ENCODE measurements at places on chromosomes 6 and 20.

GRCh38 chr6:30136570-30137286, 788 bp downstream of the TRIM40 start:
- DNase-seq, result no peak

DNA sequence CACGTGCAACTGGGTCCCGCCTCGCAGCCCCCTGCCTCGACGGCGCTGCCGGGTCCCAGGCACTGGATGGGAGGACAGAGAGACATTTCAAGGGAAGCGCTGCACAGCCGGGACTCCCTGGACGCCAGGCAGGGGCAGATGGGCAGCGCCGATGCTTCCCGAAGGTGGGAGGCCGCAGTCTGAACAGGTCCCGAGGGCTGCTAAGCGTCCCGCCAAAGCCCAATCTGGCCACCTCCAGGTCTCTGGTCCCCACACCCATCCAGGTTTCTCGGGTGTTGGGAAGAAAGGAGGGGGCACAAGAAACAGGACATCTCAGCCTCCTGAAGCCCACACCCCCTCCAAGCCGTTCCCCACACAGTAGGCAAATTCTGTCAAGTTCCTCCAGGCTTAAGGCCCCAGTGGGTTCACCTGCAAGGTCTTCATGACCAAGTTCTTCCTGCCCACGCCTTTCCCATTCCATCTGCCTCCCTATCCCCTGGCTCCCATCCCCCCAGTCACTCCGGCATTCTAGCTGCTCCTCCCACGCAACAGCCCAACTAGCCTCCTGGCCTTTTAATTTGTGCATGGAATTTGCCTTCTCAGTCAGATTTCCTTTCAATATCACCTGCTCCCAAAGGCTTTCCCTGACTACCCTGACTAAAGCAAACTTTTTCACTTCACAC, 5.4 kb upstream of the CPXM1 start:
- no peak for DNase-seq

GRCh38 chr6:116876107-116876506, 935 bp upstream of the RFX6 start:
- no peak for DNase-seq

DNA sequence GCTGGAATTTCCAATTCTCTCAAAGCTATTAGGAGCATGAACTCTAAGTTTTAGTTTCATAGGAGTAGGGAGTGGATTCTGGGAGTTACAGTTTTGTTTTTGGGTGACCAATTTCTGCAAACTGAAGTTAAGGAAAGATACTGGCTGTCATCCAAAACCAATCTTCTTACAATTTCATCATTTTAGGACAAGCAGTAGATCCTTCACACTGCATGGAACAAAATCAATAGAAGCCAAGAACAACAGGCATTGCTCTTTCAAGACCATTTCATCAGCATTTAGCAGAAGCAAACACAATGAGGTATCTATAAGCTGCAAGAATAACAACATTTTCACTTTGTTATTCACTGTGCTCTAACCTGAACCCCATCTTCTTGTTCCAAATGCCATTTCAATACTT, 173.0 kb downstream of the GMDS start:
- DNase-seq, result no peak

DNA sequence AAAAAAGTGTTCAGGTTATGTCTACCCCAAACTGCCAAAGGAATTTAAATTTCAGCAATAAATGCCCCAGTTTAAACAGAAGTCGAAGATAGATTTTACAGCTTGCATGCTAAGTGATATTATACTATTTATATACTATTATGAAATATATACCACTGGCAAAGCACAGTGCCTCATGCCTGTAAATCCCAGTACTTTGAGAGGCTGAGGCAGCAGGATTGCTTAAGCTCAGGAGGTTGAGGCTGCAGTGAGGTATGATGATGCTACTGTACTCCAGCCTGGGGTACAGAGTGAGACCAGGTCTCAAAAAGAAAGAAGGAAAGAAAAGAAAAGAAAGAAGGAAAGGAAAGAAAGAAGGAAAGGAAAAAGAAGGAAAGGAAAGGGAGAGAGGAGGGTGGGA, 102.1 kb downstream of the MTFR2 start:
- no peak for DNase-seq

DNA sequence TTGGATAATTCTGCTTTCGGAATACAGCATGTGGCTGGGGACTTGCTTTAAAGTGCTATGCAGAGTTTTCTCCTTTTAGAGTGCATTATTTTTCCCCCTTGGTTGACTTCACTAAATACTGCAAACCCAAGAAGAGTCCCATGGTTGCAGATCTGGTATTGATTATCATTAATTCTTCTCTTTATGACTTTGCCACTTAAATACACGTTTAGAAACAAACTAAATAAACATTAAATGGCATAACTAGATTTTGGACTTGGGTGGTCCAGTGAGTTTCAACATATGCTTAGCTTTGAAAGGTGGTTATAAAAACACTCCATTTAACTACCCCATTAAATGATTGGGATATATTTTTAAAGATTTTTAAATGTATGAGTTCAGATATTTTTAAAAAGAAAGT, 279.2 kb downstream of the SOX4 start:
- no peak for DNase-seq

DNA sequence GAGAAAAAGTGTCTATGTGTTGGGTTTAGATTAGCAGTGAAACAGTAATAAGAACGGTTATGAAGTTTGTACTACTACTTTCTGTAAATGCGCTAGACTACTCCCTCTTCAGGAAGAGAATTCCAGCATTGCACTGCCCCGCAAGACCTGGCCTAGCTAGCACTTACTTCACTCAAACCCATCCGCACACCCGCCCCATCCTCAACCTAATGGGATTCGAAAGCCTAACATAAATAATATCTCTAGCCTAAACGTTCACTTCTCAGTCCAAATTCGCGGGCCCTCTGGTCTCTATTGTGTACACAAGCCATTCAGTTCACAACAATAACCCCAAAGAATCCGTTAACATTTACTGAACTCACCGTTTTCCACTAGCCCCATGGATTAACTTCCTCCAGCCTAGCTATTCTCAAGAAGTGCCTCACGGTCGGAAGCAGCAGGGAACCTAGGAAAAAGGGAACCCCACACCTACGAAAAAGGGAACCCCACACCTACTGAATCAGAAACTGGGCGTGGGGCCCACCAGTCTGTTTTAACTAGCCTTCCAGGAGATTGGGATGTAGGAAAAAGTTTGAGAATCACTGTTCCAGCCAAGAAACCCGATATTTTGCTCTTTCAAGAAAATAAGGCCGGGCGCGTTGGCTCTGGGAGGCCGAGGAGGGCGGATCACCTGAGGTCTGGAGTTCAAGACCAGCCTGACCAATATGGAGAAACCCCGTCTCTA, 45.4 kb upstream of the BTN3A2 start:
- DNase-seq, result no peak

DNA sequence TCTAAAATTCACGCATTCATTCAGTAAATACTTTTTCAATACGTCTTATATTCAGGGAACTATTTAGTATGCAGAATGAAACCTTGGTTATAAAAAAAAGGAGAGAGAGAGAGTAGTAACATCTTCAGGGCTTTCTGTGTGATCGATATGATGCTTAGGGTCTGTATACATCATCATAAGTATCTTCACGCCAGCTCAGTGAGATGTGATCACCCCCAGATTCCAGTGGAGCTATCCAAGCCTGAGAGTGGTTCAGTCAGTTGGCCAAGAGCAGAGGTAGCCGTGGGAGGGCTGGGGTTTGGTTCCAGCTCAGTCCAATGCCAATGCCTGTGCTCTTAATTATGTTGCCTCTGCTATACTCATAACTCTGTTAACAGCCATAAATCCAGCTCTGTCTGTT, 8.6 kb downstream of the CD83 start:
- DNase-seq, result no peak

DNA sequence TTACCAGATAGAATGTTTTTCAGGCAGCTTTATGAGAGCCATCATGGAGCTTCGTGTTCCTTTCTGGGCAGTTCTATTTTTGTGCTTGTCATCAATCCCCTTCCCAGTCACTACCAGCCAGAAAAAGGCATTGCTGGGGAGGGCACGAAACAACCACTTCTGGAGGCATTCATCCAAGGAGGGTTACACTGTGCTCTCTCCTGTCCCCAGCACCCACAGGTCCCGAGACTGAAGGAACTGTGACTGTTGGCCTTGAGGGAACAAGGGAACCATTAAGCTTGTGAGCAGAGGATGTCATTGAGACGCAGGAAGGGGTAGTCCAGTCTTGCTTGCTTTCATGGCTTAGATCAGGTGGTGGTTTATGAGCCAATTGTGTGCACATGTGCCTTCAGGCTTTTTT, 20.1 kb upstream of the ENPP5 start:
- no peak for DNase-seq

DNA sequence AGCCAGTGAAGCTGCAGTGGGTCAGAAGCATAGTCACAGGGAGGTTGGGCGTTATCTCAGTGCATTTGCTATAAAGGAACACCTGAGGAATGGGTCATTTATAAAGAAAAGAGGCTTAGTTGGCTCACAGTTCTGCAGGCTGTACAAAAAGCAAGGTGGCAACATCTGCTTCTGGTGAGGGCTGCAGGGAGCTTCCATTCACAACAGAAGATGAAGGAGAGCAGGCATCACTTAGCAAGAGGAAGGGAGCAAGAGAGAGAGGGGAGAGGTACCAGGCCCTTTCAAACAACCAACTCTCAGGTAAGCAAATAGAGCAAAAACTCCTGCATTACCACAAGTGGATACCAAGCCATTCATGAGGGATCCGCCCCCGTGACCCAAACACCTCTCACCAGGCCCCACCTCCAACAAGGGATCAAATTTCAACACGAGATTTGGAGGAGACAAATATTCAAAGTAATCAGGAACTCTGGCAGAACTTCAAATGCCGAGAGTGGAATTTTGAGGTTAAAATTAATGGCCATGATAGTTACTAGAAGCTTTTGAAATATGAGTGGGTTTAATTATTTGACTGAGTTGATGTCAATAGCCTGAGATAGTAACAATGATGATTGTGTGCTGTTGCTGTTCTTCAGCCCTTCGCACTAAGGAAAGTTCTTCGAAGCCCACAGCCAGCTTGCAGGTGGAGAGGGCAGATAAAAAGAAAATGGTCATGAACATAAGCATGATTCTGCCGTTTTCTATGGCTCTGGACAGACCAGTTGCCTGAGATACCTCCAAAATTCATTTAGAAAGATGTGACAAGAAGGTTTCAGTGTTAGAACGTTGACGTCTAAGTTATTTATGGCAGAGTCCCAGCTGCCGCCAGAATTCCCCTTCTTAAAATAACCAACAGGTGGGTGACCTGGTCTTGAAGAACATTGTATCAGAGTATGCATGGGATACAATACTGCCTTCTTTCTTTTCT, 55.3 kb upstream of the ADTRP start:
- no peak for DNase-seq

GRCh38 chr6:155980014-155980767, 524.6 kb upstream of the NOX3 start:
- DNase-seq, result no peak

DNA sequence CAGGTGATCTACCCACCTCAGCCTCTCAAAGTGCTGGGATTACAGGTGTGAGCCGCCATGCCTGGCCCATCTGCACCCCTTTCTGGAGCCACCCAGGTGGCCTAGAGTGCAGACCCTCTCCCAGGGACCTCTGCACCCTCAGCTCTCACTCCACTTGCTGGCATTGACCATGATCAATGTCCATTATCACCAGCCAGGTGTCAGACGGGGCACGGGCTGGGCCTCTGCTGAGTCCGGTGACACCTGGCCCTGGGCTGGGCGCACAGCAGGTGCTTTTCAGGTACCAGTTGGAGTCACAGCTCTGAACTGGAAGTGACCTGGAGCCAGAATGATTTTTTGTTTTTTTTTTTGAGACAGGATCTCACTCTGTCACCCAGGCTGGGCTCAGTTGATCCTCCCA, 91.8 kb upstream of the PMEPA1 start:
- no peak for DNase-seq

DNA sequence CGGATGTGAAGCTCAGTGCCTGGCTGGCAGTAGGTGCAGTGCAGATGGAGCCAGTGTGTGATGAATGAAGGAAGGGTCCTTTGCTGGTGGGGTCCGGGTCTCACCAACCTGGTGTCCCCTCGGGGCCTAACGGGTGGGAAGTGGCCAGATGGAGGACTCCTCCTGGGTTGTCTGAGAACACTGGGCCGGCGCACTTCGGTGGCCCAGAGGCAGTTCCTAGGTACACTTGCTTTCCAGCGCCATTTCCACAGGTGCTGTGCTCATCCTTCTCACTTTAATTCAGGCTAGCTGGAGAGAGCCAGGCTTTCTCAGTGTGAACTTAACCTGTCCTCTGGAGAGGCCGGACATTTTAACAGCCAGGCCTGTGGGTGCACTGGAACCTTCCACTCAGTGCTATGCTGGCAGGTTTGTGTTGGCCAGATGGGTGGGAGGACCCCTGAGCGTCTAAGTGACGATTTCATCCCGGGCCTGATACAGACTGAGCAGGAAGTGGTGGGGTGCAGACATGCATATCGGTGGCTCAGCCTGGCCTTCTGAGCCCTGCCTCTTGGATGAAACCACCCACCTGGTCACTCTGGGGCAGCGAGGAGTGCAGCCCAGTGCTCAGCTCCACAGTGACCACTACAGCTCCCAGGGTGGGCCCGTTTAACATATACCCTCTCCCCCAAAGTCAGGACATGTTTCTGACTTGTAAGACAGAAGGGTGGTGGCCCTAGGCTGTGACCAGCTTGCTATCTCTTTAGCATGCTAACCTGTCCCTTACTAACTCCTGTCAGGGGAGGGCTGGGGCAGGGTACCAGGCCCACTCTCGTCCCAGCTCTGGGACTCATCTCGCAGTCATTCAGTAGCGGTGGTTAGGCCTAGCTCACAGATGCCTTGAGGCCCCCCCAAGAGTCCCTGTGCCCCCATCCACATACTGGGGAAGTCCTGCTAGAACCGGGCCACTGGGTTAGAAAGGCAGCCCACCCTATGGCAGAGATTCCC, 8.2 kb upstream of the PYGB start:
- no peak for DNase-seq

DNA sequence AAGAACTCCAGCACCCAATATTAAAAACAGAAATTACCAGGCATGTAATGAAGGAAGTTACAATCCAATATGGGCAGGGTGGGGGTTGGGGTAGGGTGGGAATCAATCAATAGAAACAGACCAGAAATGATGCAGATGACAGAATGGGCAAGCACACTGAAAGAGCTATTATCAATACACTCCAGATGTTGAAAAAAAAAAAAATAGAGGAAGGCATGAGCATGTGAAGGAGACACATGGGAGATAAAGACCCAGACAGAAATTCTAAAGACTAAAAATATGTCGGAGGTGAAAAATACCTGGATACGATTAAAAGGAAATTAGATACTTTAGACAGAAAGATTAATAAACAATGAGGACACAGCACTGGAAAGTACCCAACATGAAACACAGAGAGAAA, 19.1 kb upstream of the ZC3H12D start:
- no peak for DNase-seq
